ENCODE measurements at places on chromosomes 2 and 18.

DNA sequence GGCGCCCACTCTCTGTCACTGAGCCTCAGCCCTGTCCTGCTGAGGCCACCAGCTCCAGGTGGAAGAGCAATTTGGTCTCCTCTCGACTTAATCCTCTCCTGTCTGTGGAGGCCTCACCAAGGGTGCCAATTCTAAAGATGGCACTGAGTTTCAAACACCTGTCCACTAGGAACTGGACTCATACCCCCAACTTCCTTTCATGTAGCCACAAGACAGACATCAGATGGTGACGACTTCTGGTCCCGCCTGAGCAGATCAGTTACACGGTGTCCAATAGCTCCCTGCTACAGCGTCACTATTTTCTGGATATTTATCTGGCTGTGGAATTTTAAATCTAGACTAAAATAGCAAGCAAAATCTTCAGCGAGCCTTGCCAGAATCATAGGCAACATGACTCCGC is 24.5 kb upstream of the SP5 start:
- DNase-seq, result no peak

DNA sequence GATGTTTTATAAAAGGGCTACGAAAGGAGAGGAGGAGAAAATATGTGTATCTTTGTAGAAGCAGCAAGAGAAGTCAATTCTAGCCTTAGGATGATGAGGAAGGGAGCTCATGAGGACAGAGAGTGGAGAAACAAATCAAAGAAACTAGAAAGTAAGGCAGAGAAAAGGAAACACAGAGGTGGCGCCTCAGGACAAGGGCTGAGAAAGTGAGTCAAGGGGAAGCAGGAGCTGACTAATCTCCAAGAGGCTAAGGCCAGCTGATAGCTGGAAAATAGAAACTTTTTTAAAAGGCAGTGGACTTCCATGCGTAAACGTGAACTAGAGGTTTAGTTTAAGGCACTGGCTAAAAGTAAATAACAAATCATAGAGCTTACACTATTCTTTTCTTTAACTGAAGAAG is 173.3 kb downstream of the ANKRD44 start:
- DNase-seq, result peak; percentile 57

- no peak for DNase-seq
Measured at GRCh38 chr18:78781601-78781960, 198.0 kb upstream of the SALL3 start.

DNA sequence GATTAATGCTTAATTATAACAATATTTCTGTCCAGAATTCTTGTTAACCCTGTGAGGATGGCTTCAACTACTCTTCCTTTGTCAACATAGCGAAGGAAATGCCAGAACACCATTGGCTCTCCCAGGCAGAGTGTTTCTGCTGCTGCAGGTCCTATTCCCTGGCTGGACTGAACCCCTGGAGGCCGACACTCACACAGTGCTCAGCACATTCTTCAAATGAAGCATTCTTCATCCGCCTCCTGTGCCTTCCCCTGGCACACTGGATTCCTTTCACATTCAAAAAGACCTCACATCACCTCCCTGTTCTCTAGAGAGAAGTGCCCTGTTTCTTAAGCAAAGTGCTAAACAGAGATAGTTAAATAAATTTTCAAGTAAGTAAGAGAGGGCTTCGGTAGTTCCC is 187.3 kb upstream of the MSH6 start:
- DNase-seq, result no peak

- no peak for DNase-seq
Measured at GRCh38 chr2:8049851-8050571, 631.8 kb upstream of the ID2 start.

DNA sequence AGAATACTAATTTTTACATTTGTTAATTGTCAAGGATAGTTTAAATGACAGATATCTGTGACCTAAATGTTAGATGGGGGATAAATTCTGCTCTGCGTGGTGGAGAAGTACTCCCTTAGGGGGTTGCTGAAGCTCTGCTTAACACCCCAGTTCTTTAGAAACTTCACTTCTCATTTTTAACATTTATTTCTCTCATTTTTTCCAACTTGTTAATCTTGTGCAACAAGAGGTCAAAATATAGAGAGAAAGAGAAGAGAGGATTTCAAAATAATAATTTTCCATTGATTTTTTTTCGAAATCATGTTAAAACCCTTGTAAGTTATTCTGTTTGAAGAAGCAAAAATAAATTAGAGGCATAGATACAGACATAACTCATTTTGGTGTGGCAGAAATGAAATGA is 61.3 kb upstream of the SLC8A1 start:
- DNase-seq, result no peak

DNA sequence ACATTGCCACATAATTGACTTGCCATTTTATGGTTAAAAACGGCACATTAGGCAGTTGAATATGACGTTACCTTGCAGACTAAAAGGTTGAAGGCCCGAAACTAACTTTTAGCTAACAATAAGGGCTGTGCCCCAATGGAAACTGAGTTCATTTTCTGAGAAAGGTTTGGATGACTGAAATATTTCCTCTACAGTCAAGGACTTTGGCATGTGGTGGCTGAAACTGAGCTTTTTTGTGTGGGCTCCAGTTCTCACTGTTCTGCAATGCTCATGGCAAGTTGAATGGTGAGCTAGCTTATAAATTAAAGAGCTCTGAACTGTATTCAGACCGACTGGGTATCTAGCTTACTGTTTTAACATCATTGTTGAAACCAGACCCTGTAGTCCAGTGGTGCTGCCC is 23.8 kb upstream of the TXNDC2 start:
- no peak for DNase-seq

GRCh38 chr2:158557752-158558151 is 101.0 kb downstream of the PKP4 start:
- no peak for DNase-seq

- no peak for DNase-seq
Measured at GRCh38 chr2:85925216-85925671, 36.5 kb upstream of the ST3GAL5 start.

DNA sequence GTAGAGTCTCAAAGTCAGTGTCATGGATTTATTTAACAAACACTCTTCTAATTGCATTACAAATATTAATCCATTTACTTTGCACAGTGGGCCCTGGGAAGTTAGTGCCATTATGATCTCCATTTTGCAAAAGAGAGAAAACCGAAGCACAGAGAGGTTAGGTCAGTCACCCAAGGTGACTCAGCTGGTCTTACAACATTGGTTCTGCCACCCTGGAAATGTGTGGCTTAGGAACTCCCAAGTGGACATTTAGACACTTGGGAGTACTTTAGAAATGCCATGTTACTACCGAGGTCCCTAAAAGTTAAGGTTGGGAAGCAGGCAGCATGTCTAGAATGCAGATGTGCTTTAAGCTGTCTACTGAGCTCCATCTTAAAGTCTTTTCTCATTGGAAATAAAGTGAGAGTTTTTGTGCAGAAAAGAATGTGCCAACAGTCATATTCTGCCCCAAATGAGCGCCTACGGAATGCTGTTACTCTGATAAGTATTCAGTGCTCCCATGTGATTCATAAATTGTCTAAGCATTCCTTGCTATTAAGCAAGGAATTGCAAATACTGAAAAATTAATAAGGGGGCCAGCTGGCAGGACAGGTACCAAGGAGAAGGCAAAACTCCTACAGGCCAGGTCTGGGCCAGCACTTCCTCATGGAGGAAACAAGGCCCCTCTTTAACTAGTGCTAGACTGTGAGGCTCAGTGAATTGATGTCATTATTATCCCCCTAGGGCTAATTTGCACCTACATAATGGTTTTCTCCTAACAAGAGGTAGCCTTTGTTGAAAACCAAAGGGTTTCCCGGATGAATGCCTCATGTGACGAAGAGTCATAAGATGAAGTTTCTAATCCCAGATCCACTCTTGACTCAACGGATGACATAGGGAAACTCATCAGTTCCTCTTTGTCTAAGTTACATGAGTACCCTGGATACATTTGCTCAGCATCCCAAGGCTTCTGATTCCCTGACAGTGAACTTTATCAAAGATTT is 16.3 kb downstream of the NRP2 start:
- DNase-seq, result peak; percentile 87

DNA sequence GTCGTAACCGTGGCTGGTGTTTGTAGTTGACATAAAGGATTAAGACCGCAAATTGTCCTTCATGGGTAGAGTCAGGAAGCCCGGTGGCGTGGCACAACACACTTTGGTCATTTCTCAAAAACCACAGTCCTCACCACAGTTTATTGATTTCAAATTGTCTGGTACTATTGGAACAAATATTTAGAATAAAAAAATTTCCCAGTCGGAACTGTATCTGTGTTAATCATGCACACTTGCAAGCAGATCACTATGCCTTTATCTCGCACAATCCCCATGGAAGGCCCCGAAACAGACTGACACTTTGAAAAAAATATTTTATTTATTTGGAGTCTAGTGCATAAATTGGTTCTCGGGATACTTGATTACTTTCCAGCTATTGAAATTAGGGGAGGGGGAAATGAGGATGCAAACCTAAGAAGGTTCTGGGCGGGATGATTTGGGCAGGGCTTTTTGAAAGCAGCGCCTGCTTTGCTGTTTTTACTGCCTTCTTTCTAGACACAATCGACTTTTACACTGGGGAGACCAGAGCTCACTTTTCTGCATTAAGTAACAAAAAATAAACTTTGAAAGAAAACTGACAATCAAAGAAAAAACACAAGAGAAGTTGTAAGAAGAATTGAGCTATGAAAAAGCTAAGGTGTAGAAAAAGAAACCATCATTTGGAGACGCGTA is 15.4 kb upstream of the HOXD1 start:
- DNase-seq, result no peak

GRCh38 chr2:84443477-84443876 is 15.6 kb downstream of the SUCLG1 start:
- DNase-seq, result no peak

DNA sequence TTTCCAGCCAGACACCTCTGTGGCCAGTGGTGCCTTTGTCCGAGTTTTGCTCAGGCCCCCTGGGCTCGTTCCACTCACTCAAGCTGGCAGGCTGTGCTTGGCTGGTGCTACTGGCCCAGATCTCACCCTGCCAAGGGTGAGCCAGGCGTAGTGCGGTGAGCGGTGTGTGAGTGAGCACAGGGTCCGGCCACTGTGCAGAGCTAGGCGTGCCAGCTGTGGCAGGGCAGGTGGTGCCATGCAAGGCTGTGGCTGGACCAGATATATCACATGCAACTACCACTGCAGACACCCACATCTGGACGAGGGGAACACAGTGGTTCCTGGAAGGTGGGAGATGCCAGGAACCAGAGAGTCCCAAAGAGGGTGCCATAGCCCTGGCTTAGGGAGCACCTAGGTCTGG is 70.1 kb downstream of the SRBD1 start:
- DNase-seq, result no peak

- DNase-seq, result no peak
Measured at GRCh38 chr2:20189299-20189931, 35.5 kb downstream of the SDC1 start.

DNA sequence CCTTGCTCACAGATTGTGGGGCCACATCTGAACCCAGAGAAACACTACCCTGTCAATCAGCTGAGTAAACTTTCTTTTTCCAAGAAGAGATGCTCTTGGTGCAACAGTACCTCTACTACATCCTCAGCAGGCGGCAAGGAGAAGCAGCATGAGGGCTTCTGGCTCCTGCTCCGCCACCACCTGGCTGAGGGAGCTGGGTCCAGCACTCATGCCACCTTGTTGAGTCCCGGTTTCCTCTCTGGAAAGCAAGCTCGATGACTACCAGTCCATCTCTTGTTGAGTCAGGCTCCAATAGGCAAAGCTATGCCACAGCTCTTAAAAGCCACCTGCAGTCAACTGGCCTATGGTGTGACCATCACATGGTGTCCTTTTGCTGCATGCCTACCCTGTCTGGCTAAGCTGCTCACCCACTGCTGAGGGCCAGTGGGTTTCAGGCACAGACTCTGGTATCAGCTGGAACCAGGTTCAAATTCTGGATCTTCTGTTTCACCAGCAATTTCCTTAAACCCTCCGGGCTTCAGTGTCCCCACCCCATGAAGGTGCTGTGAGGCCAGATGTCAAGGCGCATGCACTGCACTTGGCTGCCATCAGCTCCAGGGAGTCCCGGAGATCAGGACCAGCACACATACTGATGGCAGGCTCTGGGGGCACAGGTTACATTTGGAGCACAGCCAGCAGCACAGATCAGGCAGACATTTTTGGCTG is 42.5 kb upstream of the ACAA2 start:
- no peak for DNase-seq
